Stimulated activated CD8-positive, alpha-beta memory T cell treated with anti-CD3 and anti-CD28 coated beads, Interleukin-2, amount 100 ng/mL, for 1 hour (primary cell): ENCODE measurements at places on chromosomes 12 and 14.

GRCh38 chr12:42235426-42235825, 2.6 kb downstream of the YAF2 start:
- DNase-seq = no peak

DNA sequence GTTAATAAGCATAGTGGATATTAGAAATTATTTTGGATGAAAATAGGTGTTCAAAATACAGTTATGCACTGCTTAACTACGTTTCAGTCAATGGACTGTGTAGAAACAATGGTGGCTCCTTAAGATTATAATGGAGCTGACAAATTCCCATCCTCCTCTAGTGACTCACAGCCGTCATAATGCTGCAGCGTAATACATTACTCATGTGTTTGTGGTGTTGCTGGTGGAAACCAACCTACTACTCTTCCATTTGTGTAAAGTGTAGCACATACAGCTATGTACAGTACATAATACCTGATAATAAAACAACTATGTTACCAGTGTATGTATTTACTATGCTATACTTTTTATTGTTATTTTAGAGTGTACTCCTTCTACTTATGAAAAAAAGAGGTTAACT, 111.2 kb upstream of the TMCC3 start:
- DNase-seq = no peak

DNA sequence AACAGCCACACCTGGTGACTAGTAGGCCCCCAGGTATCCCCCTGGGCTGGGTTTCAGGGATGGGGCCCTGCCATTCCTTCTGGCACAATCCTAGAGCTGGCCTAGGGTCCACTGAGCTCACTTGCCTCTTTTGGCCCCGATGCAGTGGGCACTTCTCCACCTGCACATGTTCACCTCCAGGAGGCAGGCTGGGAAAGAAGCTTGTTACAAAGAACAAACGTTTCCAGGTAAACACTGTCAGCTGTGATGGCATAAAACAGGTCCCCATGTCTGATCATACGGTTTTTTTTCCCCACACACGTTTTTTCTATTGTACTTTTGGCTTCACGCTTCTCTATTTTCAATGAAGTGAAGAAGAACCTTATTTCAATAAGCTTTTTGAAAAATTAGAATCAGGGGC, 15.8 kb upstream of the HVCN1 start:
- no peak for DNase-seq

- no peak for DNase-seq
Observed at GRCh38 chr12:113244478-113244958, 23.3 kb downstream of the TPCN1 start.

DNA sequence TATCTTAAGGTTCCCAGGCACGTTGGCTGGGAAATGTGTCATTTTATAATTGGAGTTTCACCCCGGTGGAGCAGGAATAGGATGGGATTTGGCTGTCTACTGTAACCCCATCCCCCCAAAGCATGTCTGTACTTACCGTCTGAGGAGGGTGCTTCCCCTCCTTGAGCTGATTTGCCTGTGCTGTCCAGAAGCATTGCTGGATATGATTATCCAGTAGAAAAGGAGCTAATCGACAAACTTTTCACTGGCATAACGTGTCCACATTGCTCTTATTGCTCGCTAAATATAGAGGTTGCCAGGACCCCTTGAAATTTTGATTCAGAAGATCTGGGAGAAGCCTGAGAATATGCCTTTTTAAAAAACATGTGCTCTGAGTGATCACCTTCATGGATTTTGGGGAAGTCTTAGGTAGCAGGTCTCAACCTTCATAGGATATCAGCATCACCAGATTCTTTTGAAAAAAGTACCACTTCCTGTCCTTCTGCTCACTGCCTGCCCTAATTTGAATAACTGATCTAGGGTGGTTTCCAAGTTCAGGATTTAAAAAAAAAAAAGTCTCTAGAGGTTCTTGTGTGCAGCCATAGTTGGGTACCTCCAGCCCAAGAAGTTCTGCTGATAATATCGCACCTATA, 80.4 kb upstream of the KCNA1 start:
- DNase-seq = no peak

DNA sequence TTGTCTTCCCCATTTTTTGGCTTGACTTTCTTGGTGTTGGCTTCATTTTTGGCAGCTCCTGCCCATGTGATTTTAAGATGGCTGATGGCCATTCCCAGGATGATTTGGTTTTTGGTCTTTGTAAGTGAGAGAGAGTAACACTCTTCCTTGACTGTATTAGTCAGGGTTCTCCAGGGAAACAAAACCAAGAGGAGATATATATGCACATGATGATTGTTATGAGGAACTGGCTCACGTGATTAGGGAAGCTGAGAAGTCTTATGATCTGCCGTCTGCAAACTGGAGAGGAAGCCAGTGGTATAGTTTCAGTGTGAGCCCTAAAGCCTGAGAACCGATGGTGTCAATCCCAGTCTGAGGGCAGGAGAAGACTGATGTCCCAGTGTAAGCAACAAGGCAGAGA, 146.6 kb downstream of the NRXN3 start:
- DNase-seq = no peak

GRCh38 chr12:1851151-1851701, 30.9 kb downstream of the LRTM2 start:
- DNase-seq = no peak

GRCh38 chr12:105480162-105480561, 149.7 kb downstream of the C12orf75 start:
- DNase-seq = no peak

- no peak for DNase-seq
Observed at GRCh38 chr12:122844366-122844971, 9.2 kb downstream of the HIP1R start.
